Putamen (tissue), 1 donor: ENCODE measurements at places on chromosomes 6 and 20.

DNA sequence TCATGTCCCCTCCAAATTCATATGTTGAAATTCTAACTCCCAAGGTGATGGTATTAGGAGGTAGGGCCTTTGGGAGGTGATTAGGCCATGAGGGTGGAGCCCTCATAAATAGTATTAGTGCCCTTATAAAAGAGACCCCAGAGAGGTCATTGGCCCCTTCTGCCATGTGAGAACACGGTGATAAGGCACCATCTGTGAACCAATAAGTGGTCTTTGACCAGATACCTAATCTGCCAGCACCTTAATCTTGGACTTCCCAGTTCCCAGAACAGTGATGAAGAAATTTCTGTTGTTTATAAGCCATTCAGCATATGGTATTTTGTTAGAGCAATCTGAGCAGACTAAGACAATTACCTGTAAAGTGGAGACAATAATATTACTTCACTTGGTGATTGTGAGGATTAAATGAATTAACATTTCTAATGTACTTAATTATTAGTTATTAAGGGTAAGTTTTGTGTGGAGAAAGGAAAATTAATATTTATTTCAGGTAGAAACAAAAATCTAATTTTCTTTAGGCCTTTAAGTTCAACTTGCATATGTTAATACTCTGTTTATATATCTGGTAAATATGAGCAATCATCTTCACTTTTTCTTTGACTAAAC is 7.1 kb downstream of the RNF182 start:
- no peak for DNase-seq

DNA sequence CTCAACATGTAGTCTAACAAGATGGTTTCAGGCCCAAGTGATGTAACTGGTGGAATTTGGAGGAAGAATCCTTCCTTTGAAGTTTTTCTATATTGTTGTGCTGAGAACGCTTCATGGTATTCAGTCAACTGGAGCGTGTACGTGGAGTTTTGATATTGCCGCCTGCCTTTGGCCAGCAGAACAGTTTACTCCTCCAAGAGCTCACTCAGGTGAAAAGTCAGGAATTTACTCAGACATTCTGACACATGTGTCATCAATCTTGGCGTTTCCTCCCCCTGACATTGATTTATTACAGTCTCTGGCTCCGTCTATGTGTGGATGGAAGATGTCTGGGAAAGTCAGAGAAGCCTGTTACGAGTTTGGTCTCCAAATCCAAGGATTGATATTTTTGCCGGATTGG is 19.0 kb upstream of the TGM2 start:
- DNase-seq = no peak

DNA sequence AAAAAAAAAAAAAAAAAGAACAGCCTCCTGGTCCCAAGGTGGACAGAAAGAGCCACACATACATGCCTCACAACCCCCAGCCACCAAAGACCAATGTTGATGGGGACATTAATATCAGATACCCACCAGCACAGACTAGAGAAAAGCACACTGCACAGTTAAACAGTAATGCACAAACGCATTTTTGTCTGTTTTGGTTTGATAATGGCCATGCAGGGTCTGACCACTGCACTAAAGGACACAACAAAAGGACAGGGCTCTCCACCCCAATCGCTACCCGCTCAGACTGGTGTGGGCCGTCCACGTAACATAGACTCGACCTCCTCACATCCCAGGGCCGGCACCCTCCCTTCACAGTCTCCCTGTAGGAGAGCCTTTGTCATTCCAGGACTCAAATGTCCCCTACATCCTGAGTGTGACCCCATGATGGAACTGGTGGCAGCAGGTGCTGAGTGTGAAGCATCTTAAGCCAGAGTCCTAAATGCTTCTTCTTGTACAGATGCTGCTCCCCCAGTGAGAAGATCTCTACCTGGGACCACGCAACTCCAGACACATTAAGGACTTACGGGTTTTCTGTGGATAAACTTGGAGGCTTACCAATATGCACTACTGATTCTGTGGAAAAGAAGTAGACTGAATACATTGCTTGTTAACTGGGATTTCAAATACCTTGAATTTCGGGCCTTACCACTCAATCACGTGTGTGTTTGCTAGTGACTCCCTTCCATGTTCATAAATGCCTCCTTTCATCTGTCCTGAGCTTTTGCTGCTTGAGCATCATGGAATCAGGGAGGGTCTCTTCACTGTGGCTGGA is 28.0 kb downstream of the RRBP1 start:
- DNase-seq = no peak

DNA sequence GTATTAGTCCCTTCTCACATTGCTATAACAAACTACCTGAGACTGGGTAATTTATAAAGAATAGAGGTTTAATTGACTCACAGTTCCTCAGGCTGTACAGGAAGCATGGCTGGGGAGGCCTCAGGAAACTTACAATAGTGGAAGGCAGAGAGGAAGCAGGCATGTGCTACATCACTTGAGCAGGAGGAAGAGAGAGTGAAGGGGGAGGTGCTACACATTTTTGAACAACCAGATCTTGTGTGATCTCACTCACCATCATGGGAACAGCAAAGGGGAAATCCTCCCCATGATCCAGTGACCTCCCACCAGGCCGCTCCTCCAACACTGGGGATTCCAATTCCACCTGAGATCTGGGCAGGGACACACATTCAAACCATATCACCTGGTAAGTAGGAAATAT is 630.6 kb downstream of the QKI start:
- DNase-seq = no peak

DNA sequence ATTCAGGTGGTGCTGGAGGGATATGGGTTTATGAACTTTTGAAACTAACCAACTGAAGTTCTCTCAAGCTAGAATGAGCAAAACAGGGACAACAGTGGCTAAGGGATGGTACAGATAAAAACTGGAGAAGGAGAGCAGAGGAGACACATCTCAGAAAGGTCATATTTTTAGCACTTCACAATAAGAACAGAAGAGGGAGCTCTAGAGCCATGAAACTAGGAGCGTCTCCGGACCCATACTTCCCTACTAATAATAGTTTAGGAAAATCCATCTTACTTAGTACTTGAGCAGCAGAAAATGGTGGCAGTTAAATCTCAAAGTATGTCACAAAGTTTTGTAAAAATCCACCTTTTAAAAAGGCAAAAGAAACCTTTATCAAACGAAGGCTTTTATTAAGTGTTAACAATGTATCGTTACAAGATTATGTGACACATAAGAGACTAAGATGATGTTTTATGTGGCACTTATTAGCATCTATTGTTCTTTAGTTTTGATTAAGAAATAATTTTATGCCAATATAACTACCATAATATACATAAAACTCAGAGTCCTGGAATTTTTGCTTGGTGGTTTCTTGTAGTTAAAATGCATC is 278.6 kb downstream of the TBC1D32 start:
- DNase-seq = peak; percentile 2

DNA sequence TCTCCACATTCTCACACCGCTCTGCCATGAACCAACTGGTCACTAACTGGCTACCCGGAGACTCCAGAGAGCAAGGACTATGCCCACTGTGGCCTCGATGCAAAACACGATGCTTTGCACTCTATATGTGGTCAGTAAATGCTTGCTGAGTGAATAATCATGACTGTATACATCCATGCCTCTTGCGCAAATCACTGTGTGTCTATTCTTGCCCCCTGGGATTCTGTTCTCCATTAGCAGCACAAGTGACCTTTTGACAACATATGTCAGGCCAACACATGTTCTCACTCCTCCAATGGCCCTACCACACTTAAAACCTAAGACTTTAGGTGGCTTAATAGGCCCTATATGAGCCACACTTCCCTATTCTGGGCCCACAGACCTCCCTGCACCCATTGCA is 16.9 kb downstream of the KIF16B start:
- no peak for DNase-seq

- DNase-seq = no peak
Measured at GRCh38 chr20:1568163-1568490, 10.6 kb upstream of the SIRPD start.

GRCh38 chr6:10465629-10466499 is 51.0 kb upstream of the TFAP2A start:
- DNase-seq = no peak

- DNase-seq = no peak
Measured at GRCh38 chr20:3262566-3262965, 23.6 kb upstream of the SLC4A11 start.

GRCh38 chr6:30793521-30794194 is 49.3 kb upstream of the IER3 start:
- no peak for DNase-seq

DNA sequence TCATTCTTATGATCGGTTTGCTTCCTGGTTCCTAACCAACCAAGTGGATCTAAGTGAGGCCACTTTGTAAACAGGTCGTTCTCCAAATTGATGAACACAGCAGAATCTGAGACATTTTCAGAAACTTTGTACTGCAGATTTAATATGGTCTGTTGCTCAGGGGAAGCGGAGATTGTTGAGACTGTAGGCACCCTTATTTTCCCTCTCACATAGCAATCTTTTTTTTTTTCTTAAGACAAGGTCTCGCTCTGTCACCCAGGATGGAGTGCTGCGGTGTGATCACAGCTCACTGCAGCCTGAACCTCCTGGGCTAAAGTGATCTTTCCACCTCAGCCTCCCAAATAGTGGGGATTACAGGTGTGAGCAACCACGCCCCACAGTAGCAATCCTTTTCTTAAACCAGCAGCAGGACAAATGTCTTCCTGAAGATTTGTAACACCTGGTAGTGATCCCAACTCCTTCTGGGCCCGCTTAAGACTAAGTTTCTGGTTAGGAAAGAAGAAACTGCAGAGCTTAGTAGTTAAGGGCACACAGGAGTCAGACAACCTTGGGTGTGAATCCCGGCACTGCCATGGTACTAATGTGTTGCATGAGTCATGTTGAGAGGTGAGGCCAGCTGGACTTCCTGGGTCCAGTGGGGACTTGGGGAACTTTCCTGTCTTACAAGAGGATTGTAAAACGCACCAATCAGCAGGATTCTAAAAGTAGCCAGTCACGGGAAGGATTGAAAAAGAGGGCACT is 48.4 kb upstream of the EZR start:
- DNase-seq = no peak

- DNase-seq = no peak
Measured at GRCh38 chr20:48791666-48792071, 36.1 kb downstream of the PREX1 start.

- DNase-seq = no peak
Measured at GRCh38 chr20:13741879-13742278, 42.8 kb downstream of the ESF1 start.

DNA sequence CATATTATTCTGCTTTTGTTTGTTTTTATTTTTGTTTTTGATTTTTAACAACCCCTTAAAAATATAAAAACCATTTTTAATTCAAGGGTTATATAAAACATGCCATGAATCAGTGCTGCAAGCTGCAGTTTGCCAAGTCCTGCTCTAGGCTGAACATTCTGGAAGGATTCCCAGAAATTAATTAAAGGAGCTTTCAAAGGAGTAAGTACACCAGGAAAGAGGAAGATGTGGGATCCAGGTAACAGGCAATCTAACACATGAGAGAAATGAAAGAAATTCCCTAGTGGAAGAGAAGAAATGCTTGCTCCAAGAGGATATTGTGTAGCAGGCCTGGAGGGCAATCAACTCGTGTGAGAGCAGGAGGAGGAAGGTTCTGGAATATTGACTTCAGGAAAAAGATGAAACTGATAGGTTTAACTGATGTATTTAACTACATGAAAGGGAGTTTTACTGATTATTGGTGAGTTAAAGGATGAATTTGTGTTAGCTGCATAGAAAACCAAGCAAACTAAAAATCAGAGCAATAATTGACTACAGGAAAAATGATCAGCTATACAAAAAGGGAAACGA is 146.0 kb upstream of the PHACTR1 start:
- peak; percentile 32 for DNase-seq
